ENCODE measurements at places on chromosomes 4 and X. TPM values are rescaled to one million over a fixed set of nuclear protein-coding genes. Genes with fewer than 3 reads are reported as not detected.

DNA sequence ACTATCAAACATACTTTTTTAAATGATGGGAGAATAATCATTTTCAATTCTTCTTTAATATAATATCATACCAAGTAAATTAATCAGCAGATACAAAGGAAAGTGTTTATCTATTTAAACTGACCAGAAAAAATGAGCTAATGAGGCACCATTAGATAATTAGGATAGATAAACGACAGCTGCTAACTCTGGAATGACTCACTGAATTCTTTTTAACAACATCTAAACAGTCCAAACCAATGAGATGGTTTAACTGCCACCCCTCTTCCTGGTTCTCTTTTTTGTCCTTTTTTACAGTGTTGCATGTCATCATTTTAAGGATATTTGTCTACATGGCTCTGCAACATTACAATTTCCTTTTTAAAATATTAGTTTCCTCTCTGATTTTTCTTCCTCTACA lies 41.6 kb downstream of the UNC5C start:
- no peaks in the 10 kb centered on the region for H3K36me3 ChIP-seq
- no peak overlapping the region for H3K4me3 ChIP-seq
- H3K27me3 ChIP-seq, result no peaks in the 10 kb centered on the region
- H3K27ac ChIP-seq, result no peak overlapping the region
- no peak for DNase-seq

DNA sequence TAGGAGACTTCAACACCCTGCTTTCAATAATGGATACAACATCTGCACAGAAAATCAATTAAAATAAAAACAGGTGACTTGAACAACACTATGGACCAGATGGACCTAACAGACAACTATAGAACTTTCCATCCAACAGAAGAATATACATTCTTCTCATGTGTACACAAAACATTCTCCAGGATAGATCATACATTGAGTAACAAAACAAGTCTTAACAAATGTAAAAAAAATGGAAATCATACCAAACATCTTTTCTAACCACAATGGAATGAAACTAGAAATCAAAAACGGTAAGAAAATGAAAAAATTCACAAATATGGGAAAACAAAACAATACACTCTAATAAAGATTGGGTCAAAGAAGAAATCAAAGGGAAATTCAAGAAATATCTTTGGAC lies 24.7 kb downstream of the CYP2U1 start:
- no peak overlapping the region for H3K4me3 ChIP-seq
- no peak for DNase-seq
- H3K27me3 ChIP-seq, result no peaks in the 10 kb centered on the region
- no peaks in the 10 kb centered on the region for H3K4me1 ChIP-seq
- no peak overlapping the region for H3K27ac ChIP-seq

DNA sequence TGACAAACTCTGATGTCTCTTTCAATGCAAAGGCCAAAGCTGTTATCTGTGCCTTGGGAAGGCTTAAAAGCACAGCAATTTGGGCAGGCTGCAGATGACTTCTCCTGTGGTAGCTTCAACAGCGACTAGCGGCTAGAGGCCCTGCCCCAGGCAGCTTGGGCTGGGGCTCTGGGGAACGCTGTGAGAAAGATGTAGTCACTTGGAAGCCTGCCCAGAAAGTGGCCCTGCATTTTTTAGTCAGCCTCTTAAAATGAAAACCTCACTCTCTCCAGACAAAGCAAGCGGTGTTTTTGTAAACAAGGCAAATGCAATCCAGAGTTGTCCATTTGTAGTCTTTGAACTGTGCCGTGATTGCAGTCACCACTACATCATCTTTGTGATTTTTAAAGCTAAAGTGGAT lies 27.5 kb downstream of the PCYT1B start:
- H3K27ac ChIP-seq, result peak overlapping the region; percentile 12
- peaks cover 2% of the 10 kb centered on the region for H3K27me3 ChIP-seq
- peaks cover 2% of the 10 kb centered on the region for H3K4me1 ChIP-seq
- DNase-seq, result peak; percentile 27

GRCh38 chrX:46561824-46562657 lies 11.5 kb upstream of the CHST7 start:
- no peak overlapping the region for H3K4me3 ChIP-seq
- H3K36me3 ChIP-seq, result peaks cover 5% of the 10 kb centered on the region
- H3K27ac ChIP-seq, result no peak overlapping the region
- no peaks in the 10 kb centered on the region for H3K4me1 ChIP-seq
- no peaks in the 10 kb centered on the region for H3K27me3 ChIP-seq
- no peak for DNase-seq

- H3K4me3 ChIP-seq, result no peak overlapping the region
- H3K4me1 ChIP-seq, result no peaks in the 10 kb centered on the region
- no peaks in the 10 kb centered on the region for H3K36me3 ChIP-seq
- no peaks in the 10 kb centered on the region for H3K27me3 ChIP-seq
- H3K27ac ChIP-seq, result no peak overlapping the region
- no peak for DNase-seq
These were observed 80.3 kb downstream of the POU3F4 start for GRCh38 chrX:83588409-83588808.

VCX3A gene
- total RNA-seq, result not detected

PPP2R2C gene
- 9.4 TPM for total RNA-seq

CWH43 gene
- total RNA-seq, result not detected

CTAG1B gene
- total RNA-seq, result not detected

DCAF4L1 gene
- 0.17 TPM for total RNA-seq
